ENCODE measurements at places on chromosomes 5 and 9.

- no peak for DNase-seq
Measured at GRCh38 chr9:136740971-136741882, 1.5 kb downstream of the LCN10 start.

DNA sequence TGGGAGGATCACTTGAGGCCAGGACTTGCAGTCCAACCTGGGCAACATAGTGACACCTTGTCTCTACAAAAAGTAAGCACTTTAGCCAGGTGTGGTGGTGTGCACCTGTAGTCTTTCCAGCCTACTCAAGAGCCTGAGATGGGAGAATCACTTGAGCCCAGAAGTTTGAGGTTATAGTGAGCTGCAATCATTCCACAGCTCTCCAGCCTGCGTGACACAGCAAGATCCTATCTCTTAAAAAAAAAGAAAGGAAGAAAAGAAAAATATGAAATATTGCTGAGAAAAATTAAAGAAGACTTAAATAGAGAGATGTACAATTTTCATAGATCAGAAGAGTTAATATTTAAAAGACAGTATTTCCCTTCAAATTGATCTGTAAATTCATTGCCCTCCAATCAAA is 76.4 kb downstream of the SMIM15 start:
- no peak for DNase-seq

GRCh38 chr5:90484540-90484939 is 9.9 kb downstream of the POLR3G start:
- DNase-seq, result no peak

DNA sequence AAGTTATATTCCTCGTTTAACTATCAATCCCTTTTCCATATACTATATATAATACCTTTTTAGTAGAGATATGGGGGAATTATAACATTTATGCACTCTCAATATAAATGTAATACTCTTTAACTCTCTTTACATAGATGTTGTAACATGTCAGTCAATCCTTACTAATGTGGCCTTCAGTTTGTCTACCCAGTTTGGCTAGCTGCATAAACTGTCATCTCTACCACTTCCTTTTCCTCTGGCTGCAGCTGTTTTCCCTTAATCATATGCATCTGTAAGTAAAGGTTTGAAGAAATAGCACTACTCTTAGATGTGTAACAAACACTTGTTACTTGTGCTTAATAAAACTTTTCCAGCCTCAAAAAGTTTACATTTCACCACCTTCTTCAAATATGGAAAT is 13.4 kb downstream of the ABHD17B start:
- no peak for DNase-seq

DNA sequence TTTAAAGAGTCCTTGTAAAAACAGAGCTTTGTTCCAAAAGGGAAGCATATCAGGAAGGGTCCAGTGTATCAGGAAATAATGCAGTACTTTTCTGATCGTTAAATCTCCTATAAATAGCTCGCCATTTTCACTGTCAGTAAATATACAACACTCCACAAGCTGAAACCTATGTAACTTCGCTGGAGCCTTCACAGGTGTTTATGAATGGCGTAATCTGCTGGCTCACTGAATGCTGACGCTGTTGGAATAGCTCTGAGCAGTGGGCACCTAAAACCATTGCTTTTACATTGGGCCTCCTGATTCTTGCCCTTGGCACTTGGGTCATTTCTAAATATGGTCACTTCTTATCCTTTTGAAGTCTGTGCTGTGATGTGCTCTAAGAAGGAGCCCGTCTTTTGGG is 4.3 kb downstream of the SHC3 start:
- no peak for DNase-seq

- DNase-seq, result no peak
Measured at GRCh38 chr5:131740477-131740876, 56.3 kb downstream of the FNIP1 start.

DNA sequence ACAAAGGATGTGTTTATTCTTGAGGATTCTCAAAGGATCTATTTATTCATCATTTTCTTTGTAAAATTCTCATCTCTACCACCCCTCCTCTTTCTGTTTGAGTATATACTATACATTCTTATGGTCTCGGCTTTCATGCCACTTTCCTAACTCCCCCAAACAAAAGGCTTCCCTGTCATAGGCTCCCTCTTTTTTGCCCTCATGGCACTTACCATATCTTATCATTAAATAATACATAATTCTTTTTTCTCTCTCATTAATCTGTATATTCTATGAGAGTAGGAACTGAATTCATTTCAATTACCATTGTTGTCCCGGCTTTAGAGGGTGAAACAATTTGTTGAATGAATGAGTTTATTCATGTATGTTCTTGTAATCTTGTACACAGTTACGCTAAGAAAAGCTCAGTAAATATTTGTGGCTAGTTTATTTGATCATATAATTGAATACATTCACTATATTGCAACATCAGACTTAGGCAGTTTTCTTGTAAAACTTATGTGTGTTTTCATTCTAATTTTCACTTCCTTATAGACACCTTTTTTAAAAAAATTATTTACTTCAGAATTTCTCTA is 254.6 kb downstream of the EDIL3 start:
- DNase-seq, result no peak

- no peak for DNase-seq
Measured at GRCh38 chr5:39175273-39175955, 43.9 kb downstream of the FYB1 start.

DNA sequence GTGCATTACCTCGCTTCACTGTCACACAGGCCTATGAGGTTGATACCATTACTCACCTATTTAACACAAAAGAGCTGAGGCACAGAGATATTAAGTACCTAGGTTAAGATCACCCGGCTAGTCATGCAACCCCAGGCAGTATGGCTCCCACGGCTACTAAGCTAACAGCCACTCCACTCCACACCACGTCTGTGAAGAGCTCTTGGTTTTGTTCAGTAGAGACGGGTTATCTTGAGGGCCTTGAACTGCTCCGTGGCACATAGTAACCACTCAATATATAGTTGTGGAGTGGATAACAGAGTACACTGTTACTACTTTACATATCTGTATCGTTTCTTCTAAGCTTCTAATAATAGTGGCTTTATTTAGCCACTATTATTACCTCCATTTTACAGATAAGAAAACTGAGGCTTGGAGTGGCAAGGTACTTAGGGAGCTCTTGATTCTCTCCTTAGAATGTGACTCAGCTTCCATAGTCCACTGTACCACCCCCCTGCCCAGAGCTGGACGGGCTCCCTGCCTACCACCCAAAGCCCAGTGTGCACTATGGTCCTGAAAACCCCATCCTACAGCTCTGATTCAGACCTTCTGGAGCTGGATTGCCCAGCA is 1.0 kb upstream of the CORO2A start:
- no peak for DNase-seq
